ENCODE measurements at places on chromosomes 5 and 9.
A peak's percentile ranks its signal among the peaks of the same experiment; 100 is the strongest.

DNA sequence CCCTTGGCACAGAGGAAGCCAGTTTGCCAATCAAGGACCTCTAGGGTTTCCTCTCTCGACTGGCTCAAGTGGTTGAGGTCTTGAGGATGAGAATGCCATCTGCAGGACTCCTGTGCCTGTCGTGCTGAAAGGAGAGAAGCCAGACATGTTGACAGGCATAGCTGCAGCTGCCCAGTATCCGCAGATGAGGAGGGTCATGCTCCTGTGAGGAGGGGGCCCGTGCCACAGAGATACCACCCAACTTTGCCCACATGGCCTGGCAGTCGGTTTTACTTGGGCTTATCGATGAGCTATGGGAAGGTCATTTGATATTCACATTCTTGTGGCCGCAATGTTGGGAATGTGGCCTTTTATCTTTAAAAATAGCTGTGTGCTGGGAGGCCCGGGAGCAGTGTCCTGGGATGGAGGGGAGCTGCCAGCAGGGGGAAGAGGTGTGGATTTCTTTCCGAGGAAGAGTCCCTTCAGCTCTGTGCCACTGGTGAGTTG is 17.4 kb downstream of the FRMPD1 start:
- DNase-seq, result no peak

GRCh38 chr9:37302277-37302676 is 120.2 kb upstream of the GRHPR start:
- DNase-seq, result peak; percentile 32

DNA sequence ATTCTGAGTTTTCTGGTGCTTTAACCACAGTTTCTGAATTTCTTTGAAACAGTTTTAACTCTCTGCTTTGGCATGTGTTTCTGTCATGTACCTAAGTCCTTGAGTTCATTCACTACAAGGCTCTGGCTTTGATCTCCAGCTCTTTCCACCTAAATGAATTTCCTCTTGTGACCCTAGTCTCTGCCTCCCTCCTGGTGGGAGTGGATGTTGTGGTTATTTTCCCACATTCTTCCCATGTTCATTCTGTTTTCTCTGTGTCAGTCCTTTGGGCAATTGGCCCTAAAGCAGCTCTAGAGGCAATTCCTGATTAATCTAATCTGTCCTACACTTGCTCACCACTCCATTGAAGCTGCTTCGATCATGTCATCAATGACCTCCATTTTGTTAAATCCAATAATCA is 28.4 kb upstream of the DPYSL3 start:
- DNase-seq, result no peak

- no peak for DNase-seq
Observed at GRCh38 chr5:350355-350754, 28.8 kb downstream of the AHRR start.

DNA sequence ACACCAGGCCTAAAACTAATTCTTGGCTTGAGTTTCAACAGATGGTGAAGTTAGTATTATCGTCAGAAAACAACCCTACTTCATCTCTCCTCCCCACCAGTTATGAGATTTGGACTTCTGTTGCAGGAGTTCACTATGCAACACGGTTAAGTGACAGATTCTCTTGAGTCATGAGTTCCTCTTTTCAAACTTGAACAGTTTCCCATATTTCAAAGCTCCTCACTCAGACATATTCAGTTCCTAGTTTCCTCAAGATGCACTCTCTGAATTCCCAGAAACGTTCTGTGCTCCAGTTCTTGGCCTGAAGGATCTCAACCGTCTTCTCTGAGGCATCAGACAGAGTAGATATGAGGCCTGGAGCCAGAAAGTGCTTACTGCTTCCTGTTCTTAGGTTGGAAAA is 7.3 kb upstream of the PTGER4 start:
- no peak for DNase-seq

DNA sequence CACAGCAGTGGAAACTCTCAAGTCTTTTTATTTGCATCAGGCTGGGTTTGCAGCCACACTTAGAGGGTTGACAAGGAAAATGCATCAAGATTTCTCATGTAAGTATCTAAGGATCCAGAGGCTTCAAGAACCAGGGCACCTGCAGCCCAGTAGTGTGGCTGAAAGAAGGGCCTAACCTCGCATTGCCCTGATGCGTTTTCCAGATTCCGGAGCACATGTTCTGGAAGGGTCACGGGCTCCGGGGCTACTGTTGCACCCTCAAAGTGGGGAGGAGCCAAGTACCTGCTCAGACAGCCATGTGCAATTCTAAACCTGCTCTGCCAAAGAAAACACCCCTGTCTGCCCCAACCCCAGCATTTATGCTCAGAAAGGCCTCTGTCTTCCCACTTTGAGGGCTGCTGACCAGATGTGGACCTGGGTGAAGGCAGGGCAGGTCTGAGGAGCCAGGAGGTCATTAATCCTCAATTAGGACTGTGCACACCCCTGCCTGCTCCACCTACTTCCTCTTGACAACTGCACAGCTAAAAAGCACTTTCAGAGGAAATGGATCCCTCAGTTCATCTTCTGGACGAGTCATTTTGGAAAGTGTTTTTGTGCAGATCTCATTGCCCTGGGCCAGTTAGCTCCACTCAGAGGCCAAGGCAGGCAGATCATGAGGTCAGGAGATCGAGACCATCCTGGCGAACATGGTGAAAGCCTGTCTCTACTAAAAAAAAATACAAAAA is 110.7 kb downstream of the SAXO1 start:
- DNase-seq, result no peak

GRCh38 chr5:76859591-76860247 is 9.9 kb downstream of the S100Z start:
- no peak for DNase-seq

GRCh38 chr9:138077898-138078540 is 200.4 kb downstream of the CACNA1B start:
- DNase-seq, result no peak

- DNase-seq, result no peak
Observed at GRCh38 chr9:36817160-36817834, 216.8 kb downstream of the PAX5 start.

DNA sequence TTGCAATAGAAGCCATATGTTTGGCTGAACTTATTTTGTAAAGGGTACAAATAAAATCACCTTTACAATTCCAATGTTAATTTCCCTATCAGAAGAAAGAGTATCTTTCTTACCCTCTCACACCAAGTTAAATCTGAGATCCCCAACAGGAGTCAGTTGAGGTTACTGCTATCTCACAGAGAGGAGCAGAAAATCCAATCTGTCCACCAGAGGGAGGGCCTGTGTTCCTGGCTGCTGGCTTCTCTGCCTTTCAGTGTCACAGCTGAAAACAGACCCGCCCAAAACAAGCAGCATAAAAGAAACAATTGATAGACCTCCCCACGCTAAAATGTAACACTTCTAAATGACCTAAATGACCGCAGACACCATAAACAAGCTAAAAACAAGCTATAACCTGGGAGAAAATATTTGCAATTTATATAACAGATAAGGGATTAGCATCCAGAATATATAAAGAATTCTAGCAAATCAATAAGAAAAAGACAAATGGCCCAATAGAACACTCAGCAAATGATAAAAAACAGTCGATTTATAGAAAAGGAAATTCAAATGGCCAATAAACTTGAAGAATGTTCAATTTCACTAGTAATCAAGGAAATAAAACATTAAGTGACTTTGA is 24.5 kb upstream of the MVB12B start:
- DNase-seq, result peak; percentile 4

- no peak for DNase-seq
Observed at GRCh38 chr9:116155698-116156039, 2.1 kb downstream of the PAPPA start.

DNA sequence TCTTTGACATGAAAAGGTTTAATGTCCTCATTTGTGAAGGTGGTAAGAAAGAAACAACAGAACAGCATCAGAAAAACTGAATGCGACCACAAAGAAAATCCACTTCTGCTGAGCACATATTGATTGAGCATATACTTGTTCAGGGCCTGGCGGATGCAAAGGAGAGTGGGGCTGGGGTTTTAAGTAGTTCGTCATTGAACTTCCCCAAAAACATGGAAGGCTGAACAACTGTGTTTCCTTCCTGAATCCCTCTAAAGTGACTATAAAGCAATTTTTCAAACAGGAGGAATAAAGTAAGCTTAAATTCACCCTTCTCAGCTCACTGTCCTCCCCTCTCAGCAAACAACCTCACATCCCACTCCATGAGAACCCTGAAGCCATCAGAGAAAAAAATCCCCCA is 262.9 kb downstream of the AGTPBP1 start:
- DNase-seq, result no peak

- DNase-seq, result peak; percentile 92
Observed at GRCh38 chr9:38339496-38339895, 53.0 kb upstream of the ALDH1B1 start.

- DNase-seq, result no peak
Observed at GRCh38 chr9:91378695-91379127, 17.0 kb upstream of the AUH start.

GRCh38 chr9:93965830-93966577 is 10.8 kb upstream of the BARX1 start:
- DNase-seq, result no peak

DNA sequence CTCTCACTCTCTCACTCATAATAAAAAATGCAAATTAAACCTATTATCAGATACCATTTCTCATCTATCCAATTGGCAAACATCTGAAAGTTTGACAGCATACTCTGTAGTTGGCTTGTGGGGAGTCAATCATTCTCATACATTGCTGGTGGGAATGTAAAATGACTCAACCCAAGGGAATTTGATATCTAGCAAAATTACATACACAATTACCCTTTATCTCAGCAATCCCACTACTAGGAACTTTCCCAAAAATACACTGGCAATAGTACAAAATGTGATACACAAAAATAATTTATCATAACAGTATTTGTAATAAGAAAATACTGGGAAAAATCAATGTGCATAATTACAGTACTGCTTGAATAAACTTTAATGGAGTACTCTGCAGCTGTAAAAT is 731.3 kb downstream of the DTWD2 start:
- DNase-seq, result peak; percentile 63

GRCh38 chr9:132595319-132595718 is 12.9 kb downstream of the BARHL1 start:
- no peak for DNase-seq

GRCh38 chr5:135578685-135579341 is at the start of gene CXCL14:
TSS of gene CXCL14 (minus strand) at chr5:135578991. CDS start at chr5:135578778, 213 bp downstream.
- DNase-seq, result no peak
